Activated T-cell treated with anti-CD3 and anti-CD28 coated beads for 24 hours (primary cell): ENCODE measurements at places on chromosomes 12 and 14.

DNA sequence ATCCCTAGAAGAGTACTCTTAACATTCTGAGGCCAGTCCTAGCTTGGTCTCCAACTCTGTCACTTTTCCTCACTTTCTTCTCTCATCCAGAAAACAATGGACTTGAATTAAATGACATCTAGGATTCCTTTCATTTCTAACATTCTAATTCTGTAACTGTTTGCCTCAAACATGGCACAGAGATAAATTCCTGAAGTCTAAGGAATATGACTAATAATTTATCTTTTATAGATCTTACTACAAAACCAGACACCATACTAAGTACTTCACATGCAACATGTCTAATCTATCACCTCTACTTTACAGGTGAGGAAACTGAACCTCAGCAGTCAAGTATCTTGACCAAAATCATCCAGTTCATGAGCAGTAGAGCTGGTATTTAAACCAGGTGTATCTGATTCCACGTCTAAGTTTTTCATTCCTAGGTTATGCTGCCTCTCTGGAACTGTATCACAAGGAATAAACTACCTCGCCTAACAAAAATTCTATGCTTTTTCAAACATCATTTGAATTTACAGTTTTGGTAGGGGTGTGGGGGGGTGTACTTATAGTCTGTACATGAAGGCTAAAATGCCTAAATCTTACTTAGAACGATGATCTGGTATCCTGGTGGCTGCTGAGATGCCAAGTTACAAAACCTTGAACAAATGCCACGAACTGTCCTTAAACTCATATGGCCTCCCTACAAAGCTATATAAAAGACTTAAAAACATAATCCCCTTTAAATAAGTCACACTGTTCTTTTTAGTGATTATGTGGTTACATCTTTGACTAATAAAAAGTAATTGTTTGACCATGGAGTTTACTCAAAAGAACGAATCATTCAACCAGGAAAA, 41.6 kb downstream of the ATXN2 start:
- no peak for DNase-seq

GRCh38 chr12:52020539-52021336, 14.0 kb downstream of the TAMALIN start:
- peak; percentile 46 for DNase-seq

DNA sequence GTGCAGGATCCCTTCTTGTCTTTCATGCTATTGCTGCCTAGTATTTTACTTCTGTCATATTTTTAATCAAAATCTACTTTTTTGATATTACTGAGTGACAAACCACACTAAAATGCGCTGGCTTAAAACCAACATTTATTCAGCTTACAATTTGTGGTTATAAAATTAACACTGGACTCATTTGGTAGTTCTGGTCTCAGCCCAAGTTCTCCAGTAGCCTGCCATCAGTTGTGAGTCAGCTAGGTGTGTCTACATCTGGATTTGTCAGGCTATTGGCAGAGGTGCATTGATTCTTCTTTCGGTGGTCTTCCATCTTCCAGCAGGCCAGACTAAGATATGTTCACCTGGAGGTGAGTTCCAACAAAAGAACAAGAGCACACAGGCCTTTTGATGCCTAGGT, 765.1 kb upstream of the FBXO33 start:
- DNase-seq, result no peak

DNA sequence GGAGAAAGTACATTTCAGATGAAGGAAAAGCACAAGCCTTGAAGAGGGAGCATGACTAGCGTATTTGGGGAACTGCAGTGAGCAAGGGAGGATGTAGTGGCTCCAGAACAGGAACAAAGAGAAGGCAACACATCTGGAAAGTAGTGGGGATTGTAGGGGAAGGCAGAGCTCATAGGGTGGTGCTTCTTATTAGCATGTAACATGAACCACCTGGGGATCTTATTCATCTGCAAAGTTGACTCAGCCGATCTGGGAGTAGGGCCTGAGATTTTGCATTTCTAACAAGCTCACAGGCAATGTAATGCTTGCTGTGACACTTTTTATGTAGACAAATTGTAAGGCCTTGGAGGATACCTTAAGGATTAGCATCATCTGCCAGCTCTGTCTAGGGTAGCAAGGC, 447.3 kb downstream of the NELL2 start:
- no peak for DNase-seq

GRCh38 chr12:122399592-122400373, 22.7 kb downstream of the CLIP1 start:
- DNase-seq, result peak; percentile 16

DNA sequence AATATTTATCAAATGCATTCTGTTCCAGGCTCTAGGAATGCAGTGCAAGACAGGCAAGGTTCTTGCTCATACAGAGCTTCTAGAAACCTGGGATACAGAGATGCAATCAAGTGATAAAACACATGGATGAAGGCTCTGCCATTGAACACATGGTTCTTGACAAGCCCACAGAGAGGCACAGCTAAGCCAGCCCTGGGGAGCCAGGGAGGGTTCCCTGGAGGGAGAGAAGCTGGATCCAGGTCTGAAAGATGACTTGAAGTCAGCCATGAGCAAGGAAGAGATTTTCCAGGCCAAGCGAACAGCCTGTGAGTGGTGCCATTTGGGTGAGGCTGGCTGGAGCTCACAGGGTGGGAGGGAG, 66.2 kb downstream of the IRF2BPL start:
- DNase-seq, result no peak

DNA sequence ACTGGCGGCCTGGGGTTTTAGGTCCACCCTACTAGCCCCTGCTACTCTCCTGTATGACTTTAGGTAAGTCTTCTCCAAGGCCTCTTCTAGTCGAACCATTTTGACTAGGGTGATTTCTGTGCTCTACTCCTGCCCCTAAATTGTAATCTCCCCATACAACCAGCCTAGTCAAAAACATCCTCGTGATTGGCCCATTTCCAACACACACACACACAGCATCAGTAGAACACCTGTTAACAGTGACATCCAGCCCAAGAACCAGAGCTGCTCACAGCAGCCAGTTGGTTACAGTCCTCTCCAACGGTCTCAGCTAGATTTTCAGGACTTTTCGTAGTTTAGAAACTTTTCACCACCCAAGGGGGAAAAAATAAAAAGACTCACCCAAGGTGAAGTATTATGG, 30.9 kb downstream of the NT5DC3 start:
- DNase-seq, result no peak
